ENCODE measurements at places on chromosomes 5 and 9. TPM values are rescaled to one million over a fixed set of nuclear protein-coding genes. Genes with fewer than 3 reads are reported as not detected.

TMEM252 gene
- not detected for total RNA-seq

WNT8A gene
- total RNA-seq = not detected

PDE6A gene
- not detected for total RNA-seq

GMCL2 gene
- total RNA-seq = not detected

DNAH5 gene
- under 0.01 TPM for total RNA-seq

MCC gene
- total RNA-seq = 62.4 TPM

ACSL6 gene
- total RNA-seq = not detected

CDHR2 gene
- total RNA-seq = not detected

PCDHB15 gene
- not detected for total RNA-seq
